ENCODE measurements at places on chromosomes 2 and 18.
A peak's percentile ranks its signal among the peaks of the same experiment; 100 is the strongest.

GRCh38 chr2:38095996-38096861 lies 20.3 kb upstream of the CYP1B1 start:
- DNase-seq = no peak

- no peak for DNase-seq
Observed at GRCh38 chr18:57207124-57207916, 60.4 kb downstream of the BOD1L2 start.

- no peak for DNase-seq
Observed at GRCh38 chr2:164252568-164253287, 368.6 kb downstream of the GRB14 start.

GRCh38 chr2:118853651-118854291 lies 6.3 kb upstream of the EN1 start:
- DNase-seq = no peak

DNA sequence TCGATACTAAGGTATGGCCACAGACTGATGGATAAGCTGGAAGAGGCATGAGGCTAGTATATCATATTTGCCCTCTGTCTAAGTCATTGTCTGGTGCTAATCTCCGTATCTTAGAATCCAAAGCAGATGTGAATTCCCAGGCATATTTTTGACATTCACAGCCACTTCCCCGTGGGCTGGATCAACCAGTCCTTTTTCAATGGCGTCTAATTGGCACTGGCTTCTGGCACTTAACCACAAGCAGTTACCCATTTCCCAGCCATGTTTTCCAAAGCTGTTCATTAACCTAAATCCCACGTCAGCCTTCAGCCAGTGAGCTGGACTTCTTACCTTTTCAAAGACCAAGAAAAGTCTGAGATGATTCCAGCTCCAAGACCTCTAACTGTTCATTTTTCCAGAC lies 20.7 kb upstream of the ZNF407 start:
- DNase-seq = no peak

DNA sequence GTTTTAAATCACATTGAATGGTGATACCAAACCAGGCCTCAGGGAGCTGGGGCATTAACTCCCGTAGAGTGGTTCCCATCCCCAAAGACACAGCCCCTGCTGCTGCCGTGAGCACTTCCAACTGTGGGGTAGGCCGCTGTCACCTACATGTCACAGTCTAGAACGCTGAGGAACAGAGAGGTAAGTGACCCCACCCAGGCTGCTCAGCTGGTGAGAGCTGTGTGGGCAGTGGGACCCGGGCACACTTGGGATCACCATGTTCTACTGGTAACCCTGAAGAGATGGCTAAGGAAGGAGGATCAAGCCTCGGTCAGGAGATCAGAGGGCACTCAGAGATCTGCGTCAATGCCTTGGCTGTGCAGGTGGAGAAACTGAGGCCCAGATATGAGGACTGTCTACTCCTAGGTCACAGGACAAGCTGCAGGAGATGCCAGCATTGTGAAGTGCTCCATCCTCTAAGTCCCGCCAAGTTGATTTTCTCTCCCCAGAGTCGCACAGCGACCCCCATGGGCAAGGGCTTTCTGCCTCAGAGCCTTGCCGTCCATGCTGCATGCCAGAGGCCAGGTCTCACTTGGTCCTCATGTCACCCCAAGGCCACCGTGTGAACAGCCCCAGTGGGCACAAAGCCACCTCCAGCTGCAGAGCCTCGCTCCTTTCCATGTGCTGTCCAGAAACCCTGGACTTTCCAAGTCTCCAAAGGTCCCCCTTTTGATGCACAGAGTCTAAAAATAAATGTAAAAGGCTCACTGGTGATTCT lies 144.2 kb upstream of the OTOS start:
- DNase-seq = no peak

DNA sequence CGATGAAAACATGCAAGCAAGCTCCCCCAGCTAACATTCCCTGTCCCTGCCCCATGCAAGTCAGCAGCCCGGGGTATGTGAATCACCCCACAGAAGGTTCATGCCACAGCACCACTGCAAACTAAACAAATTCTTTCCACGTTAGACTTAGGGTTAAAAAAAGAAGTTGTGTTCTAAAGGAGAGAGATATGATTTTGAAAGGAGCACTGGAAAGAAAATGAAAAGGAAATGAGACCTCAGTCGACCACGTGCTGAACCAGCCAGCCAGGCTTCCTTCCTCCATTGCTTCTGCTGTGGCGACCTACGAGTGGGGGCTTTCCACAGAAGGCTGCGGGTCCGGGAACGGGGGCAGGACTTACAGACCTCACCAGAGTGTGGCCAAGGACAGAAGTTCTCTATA lies 52.0 kb downstream of the ARL4C start:
- no peak for DNase-seq

GRCh38 chr18:40670668-40671375 lies 1284.2 kb upstream of the PIK3C3 start:
- no peak for DNase-seq

GRCh38 chr2:198452327-198452726 lies 647.9 kb downstream of the PLCL1 start:
- no peak for DNase-seq

DNA sequence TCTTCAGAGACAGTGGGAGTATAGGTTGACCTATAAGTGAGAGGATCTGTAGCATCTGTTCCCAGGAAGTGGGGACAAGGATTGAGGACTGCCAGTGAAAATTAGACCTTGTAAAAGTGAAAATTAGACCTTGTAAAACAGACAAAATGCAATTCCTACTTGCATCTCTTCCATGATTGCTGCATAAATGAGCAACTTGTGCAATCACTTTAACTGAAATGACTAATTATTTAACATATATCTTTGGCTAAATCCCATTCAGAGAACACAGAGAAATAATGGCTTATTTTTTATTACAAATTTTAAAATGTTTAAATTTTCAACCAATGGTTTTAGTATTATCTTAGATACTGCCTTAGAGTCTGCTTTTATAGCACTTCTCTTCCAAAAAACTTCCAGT lies 67.2 kb upstream of the NABP1 start:
- no peak for DNase-seq

DNA sequence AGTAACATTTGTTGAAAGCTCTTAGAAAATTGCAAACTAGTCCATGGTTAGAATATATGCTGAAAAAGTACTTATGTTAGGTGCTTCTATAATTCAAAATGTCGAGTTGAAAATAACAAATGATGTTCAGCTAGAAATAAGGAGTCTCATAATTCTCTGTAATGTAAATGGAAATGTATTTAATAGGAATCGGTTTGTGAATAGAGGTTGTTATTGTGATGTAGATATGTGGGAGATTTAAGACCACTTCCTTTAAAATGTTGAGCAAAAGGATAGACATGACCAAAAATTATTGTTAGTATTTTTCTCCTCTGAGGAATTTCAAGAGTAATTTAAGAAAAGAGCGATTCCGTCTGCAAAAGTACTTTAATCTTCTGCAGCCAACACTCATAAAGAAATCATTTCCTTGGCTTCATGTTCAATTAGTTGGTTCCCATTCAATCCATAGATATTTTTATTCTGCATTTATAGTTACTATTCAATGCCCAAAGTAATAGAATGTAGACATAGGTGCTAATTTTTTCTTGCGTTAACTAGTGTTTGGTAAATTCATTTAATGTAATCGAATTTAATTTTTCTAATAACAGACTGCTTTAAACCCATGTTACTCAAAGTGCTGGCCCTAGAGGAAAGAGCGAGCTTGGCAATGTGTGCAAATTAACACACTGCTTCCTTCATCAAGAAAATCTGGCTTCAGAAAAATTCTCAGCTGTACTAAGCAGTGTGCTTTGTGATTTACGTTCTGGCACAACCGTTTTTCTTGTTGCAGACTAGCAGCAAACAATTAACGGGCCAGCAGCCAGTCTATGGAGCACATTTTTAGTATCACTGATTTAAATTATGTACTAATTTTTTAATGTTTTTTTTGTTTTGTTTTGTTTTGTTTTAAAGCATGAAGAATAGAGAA lies 32.2 kb downstream of the FN1 start:
- no peak for DNase-seq

DNA sequence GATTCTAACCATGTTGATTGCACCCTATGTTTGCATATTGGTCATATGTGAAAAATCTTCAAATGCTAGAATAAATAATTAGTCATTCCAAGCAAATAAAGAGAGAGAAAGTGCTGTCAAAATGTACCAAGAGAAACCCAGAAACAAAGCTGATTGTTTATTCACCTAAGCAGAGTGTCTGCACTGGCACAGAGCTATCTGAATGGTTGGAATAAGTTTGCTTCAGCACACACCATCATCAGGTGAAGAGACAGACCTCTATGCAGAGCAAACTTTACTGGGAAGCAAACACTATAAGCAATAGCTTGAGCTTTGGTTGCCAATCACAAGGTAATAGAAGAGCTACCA lies 25.4 kb downstream of the DSG4 start:
- no peak for DNase-seq

DNA sequence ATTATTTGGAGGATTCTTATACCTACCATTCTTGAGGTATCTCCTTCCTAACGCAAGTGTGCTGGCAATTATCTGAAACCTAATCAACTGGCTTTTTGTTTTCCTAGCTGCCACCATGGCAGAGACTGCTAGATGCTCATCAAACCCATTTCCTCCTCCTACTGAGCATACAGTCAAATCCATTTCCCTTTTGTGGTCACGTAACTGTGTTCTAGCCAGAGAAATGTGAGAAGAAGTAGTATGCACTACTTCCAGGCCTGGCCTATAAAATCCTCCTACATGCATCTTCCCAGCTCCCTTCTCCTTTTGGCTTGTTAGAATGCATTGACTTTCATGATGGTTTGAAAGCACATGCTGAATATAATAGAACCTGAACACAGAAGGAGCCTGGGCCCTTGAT lies 494.1 kb upstream of the MEIS1 start:
- DNase-seq = no peak

DNA sequence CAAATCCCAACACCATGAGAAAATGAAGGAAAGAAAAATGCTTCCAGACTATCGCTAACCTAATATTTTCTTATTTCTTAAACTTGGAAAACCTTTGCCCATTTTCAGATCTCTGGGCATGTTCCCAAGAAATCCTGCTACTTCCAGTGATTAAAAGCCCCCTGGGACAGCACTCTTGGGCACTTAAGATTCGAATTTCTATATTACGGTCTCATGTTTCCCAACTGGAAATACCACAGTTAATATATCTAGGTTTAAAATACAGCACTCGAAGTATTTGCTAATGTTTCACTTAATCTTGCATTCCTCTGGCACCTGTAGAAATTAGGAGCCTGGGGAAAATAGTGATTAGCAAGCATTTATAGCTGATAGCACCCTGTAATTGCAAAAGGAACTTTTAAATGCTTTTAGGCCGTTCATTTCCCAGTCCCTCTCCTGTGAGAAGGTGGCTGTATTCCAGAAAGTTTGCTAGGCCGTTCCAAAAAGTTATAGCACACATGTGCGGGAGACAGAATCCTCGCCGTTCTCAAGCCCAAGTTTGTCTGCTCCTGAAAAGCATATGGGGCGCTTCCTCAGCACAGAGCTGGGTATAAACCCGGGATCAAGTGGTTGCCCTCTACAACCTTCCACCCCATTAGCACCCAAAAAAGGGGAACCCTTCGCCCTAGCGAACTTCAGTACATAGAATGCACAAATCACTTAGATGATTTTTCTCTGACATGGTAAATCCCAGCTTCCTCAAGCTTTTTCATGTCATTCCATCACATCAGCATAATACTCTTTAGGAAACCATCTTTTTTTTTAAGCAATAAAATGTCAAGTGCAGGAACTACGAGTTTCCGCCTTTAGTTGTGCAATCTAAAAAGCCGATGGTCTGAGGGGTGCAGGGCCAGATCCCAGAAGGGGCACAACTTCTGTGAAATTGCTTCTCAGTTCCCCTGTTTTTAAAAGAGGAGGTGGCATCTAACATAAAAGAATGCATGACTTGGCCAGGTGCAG lies 60.6 kb downstream of the DIPK1C start:
- DNase-seq = no peak

- no peak for DNase-seq
Observed at GRCh38 chr2:215272918-215273317, 38.9 kb upstream of the ATIC start.

DNA sequence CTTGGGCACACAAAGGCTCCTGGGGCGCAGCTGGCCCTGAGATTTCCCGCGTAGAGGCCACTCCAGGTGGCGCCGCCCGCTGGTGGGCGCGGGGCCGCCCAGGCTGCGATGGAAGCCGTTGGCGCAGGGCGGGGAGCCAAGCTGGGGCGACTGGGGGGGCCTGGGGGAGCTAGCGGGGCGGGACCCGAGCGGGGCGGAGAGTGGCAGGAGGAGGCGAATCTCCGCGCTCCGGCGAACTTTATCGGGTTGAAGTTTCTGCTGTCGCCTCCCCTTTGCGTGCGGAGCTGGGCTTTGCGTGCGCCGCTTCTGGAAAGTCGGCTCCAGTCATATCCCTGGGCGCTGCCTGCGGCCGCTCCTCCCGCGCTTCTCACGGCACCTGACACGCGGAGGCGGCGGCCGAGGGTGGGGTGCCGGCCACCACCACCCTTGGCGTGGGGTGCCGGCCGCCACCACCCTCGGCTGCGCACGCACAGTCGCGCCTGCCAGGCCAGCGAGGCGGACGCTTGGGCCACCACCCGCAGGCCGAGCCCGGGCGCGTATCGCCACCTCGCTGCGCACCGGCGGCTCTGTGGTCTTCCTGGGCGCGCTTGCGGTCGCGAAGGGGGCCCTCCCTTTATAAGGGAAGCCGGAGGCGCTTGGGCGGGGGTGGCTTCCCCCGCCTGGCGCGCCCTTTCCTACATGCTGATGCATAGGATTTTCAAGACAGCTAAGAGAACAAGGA lies 919 bp upstream of the CYP1B1 start:
- peak; percentile 55 for DNase-seq

GRCh38 chr2:216144857-216145256 lies 35.7 kb downstream of the XRCC5 start:
- DNase-seq = no peak

DNA sequence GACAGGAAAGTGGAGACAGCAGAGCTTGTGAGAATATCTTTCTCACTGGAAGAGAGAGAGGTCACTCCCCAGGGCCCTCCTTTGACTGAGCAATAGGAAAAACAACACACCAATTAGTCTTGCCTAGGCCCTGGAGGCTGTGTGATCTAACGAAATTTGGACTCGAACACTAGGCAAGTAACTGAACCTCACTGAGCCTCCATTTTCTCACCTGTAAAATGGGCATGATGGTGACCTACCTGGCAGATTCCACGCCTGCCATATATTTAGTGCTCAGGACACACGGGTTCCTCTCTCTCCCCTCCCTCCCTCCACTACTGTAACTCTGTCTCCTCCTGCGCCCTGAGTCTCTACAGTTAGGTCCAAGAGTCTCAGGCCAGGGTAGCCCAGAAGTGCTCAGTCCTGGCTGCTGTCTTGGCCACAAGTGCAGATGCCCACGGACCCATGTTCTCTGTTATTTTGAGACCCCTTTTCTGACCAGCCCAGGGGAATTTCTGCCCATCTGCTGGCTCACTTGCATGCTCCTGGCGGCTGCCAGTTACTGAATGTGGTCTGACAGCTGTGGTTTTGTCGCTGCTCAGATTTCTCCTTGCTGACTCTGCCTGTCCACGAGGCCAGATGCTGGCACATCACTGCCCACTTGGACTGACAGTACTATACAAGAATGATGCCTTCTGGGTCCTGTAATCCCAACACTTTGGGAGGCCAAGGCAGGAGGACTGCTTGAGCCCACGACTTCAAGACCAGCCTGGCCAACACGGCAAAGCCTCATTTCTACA lies 9.6 kb upstream of the GIGYF2 start:
- DNase-seq = no peak

GRCh38 chr2:186702501-186702900 lies 8.6 kb downstream of the FAM171B start:
- no peak for DNase-seq
